Liver (tissue), 10 donors: ENCODE measurements at places on chromosomes 13 and 19.

- no peak for DNase-seq
Observed at GRCh38 chr19:478976-479375, 17.3 kb upstream of the MADCAM1 start.

DNA sequence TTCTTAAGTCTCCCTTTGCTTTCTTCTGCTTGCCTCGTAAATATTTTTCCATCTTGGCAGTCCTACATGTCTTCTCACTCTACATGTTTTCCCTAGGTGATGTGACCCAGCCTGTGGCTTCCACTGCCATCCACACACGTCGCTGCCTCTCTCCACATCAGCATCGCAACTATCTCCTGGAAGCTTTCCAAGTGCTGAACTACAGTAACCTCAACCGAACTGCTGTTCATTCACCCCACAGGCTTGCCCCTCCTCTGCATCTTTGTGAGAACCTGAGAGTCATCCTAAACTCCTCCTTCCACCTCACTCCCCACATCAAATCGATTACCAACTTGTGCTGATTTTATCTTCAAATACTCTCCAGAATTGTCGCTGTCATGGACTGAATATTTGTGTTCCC lies 41.2 kb upstream of the USPL1 start:
- DNase-seq, result peak; percentile 42

GRCh38 chr19:5313307-5313706 lies 27.3 kb downstream of the PTPRS start:
- DNase-seq, result no peak

- no peak for DNase-seq
Observed at GRCh38 chr13:20460761-20461160, 64.9 kb downstream of the CRYL1 start.

DNA sequence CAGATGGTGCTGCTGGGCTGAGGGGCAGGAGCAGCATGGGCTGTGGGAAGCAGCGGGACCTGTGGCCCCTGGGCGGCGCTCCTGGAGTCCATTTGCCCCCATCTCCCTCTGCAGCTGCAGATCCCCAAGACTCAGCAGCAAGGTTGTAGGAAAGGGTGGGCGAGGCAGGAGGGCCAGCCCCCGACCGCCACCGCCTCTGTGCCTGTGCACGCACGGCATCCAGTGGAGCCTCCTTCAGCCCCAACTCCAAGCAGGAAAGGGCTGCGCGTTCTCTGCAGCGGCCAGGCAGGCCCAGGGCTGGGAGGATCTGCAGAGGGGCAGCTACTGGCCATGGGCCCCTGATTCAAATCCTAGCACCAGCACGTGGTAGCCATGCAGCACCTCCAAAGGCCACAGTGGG lies 20.8 kb downstream of the DPF1 start:
- DNase-seq, result no peak

GRCh38 chr19:39515551-39516191 lies 732 bp downstream of the SELENOV start:
- no peak for DNase-seq

GRCh38 chr13:84098273-84098672 lies 216.0 kb upstream of the SLITRK1 start:
- DNase-seq, result no peak

DNA sequence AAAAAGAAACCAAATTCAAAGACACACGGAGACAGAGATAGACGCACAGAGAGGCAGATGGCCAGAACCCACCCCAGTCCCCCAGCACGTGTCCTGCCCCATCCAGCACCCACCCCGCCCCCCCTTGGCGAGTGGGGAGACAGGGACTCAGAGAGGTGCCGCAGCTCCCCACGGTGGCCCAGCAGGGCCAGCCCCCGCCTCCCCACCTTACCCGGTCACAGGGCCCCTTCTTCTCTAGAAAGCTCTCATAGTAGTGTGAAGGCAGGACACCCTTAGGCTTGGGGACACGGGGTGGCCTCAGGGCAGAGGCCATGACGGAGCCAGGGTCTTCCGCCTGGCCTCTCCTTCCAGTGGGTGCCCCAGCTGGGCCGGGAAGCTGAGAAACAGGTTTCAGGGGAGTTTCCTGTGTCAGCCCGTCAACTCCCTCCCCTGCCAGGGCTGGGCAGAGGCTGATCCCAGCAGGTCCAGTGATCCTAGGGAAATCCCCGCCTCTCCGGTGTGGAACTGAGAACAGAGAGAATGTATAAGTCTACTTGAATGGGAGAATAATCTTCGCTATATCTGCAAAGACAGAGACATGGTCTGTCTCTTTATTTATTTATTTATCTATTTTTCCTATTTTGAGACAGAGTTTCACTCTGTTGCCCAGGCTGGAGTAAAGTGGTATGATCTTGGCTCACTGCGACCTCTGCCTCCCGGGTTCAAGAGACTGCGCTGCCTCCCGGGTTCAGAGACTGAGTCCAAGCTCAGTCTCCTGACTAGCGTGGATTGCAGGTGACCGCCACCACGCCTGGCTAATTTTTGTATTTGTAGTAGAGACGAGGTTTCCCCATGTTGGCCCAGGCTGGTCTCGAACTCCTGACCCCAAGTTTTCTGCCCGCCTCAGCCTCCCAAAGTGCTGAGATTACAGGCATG lies at the start of gene STAP2:
Gene STAP2, minus strand, starts transcription at position 387 of the 915 bp plus-strand sequence. Its CDS starts 74 bp downstream, at position 313.
- no peak for DNase-seq
